ENCODE measurements at places on chromosomes 13 and 19. TPM values are rescaled to one million over a fixed set of nuclear protein-coding genes. Genes with fewer than 3 reads are reported as not detected.
A peak's percentile ranks its signal among the peaks of the same experiment; 100 is the strongest.

Gene ZNF534
- polyA plus RNA-seq = 0.36 TPM

GRCh38 chr19:4077800-4078684, 11.3 kb upstream of the ZBTB7A start:
- DNase-seq = no peak

- no peak for DNase-seq
These were observed 11.9 kb downstream of the ZNF541 start for GRCh38 chr19:47560999-47561398.

- DNase-seq = peak; percentile 24
These were observed 491 bp downstream of the ZNF525 start for GRCh38 chr19:53365899-53366493.

DNA sequence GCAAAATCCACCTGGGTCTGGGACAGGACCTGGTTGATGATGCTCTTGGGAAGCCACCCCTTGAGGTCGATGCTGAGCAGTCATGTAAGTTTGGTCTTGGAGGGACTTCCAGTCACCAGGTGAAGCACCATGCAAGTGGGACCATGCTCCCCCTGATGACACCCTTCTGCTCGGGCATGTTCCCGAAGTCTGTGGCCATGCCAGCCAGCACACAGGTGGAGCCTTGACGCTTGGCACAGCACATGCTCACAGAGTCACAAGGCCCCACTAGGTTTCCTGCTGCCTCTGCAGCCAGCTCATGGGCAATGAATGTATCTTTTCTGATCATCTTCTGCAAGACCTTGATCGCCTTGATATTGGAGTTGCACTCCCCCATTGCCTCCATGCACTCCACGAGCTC, 1920.2 kb downstream of the PCDH9 start:
- no peak for DNase-seq

DNA sequence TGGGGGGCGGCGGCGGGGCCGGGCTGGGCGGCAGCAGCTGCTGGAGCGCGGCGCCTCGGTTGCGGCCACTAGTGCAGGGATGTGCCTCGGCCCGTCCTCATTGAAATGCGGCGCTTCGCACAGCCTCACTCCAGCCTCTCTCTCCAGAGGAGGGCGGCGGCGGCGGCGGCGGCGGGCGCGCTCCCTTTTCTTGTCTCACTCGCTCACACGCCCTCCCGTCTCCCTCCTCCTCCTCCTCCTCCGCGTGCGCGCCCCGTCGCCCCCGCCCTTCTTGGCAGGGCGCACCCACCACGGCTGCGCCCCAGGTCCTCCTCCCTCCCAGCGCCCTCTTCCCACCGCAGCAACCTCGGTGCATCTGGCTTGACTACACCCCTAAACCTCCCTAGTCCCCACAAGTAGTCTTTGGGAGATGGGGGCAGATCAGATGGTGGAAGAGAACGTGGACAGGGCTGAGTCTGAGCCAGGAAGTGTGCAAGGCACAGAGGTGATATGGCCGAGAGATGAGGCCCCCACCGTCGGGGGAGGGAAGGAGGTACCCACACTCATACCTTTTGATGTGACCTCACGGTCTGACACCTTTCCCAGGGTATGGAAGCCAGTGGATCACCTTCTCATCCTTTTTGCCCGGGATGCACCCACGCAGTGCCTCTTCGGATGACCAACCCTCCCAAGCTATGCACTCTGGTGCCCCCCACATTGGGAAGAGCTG, at the start of gene DCLK1:
TSS of gene DCLK1 (minus strand) at position 161 of the 709 bp plus-strand sequence.
- DNase-seq = peak; percentile 55

DNA sequence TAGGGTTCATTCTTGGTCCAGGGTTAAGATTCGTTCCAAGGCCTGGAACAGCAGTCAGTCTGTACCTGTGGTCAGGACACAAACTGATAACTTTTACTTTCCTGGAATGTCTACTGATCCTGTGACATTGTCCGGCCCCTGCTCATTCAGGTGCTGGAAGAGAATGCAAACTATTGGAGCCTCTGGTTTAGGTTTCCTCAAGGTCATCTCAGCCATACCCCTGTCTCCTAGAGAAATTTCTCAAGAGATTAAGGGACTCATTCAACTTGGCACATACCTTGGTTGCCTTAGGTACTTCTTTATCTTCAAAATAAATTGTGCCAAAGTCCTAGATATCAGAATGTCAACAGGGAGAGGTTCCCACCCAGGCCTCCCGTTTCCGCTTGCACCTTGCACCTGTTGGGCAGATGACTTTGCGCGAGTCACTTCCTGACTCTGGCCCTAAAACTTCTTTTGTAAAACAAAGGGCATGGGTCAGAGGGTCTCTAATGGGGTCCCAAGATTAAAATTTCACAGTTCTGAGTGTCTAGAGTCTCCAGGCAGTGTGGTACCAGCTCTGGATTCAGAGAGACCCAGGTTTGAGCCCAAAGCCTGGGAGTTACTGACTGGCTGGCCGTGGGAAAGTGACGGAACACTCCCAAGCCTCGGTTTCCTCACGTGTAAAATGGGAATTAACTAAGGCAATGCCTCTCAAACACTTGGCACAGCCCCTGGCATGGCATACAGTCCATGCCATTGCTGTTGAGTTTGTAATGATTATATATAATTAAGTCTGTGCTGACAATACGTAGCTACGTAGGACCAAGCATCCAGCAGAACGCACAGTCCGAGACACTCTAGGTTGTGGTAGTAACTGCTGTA, 25.8 kb upstream of the CYP2S1 start:
- DNase-seq = no peak

All from left lung (tissue), 14 donors.